Left kidney (tissue), 8 donors: ENCODE measurements at places on chromosomes 16 and 17.

- DNase-seq: no peak
Measured at GRCh38 chr17:40541060-40541872, 24.0 kb downstream of the CCR7 start.

DNA sequence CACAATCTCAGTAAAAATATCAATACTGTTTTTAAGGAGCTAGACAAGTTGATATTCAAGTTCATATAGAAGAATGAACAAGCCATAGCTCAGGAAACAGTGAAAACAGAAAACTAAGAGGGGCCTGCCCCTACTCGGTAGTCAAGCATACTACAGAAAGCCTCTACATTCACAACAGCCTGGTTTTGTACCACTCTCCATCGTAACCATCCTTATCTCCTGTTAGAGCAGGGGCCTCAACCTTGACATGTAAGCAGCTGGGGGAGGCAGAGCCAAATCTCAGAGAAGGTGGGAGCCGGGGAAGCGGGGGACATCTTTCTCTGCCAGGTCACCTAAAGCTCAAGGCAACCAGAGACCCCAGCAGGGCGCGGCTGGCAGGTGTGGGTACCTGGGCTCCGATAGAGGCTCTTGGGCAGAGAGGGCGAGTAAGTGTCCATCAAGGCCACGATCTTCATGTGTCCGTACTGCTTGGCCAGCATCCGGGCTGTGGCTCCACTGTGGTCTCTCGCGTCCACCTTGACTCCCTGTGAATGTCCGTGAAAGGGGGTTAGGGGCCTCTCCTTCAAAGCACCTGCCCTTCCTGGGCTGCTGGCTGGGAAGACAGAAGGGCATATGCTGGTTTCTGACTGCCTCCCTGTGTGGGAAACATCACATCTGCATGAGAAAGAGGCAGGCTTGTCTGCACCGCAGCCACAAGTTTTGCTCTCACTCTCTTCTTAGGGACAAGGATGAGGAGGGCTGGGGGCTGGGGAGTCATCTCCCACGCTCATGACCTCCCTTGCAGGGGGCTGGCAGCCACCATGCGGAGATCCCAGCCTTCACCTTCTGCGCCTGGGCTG, 20.2 kb downstream of the ANKS3 start:
- DNase-seq: no peak

- no peak for DNase-seq
Measured at GRCh38 chr17:5772720-5773119, 188.4 kb upstream of the NLRP1 start.

GRCh38 chr17:44314524-44314868, 6.1 kb downstream of the RUNDC3A start:
- DNase-seq: no peak
